GDM1 (cell line): ENCODE measurements at places on chromosomes 3 and 15.

GRCh38 chr3:138443091-138443490 is 8.7 kb downstream of the ESYT3 start:
- DNase-seq: no peak

DNA sequence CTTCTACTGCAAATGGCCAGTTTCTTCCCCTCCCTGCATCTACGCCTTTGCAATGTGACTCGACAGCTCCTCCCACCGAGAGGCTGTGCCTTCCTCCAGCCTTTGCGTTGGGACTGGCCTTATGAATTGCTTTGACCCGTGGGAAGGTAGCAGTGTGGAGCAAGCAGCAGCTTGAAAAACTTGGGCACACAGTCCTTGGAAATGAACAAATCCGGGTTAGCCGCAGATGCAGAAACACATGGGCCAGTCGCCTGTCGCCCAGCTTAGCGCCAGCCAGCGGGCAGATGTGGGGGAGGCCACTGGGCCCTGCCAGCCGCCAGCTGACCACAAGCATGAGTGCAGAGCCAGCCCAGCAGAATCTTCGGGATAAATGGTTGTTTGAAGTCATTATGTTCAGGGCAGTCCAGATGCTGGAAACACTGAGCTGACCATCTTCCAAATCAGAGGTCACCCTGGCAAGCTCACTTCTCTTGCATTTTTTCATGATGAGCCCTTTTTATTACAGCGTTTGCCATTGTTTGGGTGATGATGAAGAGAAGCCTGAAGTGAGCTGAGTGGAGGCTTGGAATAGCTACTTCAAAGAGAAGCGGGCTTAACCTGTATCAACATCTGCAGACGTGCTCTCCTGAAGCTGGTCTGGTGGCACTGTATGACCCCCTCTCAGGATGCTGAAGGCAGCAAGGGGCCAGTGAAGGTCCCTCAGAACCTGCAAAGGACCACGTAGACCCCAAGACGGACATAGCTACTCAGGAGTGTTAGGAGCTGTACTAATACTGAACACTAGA is 9.8 kb downstream of the SELENOS start:
- no peak for DNase-seq

DNA sequence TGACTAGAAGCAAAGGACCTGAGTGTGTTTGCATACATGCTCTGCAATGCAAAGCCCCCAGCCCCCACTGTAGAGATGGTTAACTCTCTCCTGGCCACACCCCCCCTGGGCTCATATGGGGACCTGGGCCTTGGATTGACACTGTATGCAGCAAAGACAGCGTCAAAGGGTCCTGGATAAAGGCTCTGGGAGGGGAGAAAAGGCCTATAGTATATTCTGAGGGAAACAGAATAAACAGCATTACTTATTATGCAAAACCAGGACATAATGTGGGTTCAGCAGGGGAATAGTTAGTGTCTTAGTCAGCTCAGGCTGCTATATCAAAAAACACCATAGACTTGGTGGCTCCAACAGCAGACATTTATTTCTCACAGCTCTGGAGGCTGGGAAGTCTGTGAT is 158.7 kb downstream of the APBA2 start:
- DNase-seq: no peak

- no peak for DNase-seq
Observed at GRCh38 chr3:85554153-85554552, 595.4 kb downstream of the CADM2 start.

DNA sequence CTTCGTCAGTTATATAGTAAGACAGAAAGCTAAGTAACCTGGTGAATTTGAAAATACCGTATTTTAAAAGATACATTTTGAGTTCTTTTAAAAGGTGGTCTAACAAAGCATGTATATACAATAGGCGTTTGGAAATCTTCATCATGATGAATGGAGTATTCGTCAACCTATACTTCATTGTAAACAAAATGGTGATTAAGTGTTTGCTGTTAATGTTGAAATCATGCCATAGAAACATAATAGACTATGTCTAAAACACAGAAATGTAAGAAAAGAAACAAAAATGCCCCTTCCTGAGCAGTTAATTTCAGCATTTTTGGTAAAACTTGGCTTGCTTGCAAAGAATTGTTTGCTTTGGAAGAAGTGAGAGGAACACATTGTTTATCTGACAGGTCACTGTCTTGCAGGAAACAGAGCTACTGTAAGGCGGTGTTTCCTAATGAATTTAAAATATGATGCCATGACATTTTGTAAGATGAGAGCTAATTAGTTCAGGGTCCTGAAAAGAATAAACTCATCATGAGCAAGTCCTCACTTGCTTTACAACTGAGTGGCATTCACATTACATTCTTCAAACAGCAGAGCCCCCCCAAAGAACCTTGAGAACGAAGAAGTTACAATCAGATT is 126.7 kb downstream of the SERPINI1 start:
- DNase-seq: no peak

DNA sequence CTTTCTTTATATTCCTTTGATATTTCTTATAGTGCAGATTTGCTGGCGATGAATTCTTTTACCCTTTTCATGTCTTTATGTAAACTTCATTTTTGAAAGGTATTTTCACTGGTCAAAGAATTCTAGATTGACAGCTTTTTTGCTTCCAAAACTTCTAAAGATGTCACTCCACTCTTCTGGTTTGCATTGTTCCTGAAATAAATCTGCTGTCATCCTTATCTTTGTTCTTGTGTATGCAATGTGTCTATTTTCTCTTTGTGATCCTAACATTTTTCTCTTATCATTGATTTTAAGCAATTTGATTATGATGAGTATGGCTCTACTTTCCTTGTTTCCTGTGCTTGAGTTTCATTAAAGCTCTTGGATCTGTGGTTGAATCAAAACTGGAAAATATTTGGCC is 103.4 kb downstream of the GLDN start:
- DNase-seq: no peak

- peak; percentile 73 for DNase-seq
Observed at GRCh38 chr3:129399145-129399894, 29.1 kb downstream of the EFCAB12 start.

DNA sequence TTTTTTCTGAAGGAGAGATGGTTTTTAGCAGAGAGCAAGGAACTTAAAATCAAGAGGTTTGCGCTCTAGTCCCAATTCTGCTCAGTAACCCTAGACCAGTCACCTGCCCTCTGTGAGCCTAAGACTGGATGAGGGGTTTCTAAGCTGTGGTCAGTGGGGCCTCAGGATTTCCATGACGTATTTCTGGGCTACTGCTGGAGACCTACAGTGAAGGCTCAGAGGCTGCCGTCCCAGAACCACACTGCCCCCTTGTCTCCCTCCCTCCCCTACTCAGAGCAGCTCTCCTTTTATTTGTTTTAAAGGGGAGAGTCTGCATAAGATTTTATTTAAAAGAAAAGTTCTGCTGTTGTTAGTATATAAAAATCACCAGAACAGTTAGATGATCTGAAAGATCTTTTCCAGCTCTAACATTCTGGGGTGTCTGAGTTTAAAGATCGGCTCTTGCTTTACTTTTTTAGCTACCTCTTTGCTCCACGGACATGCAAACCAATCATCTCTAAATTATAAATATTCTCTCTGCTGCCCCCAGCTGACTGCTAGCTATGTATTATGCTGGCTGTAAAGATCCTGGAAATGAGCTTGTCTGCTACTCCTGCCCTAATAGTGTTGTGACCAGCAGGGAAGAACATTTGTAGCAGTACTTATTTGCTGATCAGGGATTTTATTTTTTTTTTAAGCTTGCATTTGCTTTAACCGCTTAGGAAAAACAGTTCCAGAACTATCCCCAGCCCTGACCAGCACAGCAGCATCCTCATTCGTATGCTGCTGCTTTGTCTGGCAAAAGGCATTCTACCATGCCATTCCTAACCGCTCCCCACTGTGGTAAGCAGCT is 28.6 kb upstream of the NDUFB4 start:
- no peak for DNase-seq

- DNase-seq: no peak
Observed at GRCh38 chr3:158105119-158105709, 1.0 kb downstream of the SHOX2 start.

- no peak for DNase-seq
Observed at GRCh38 chr15:29345549-29346525, 76.2 kb upstream of the NSMCE3 start.

- DNase-seq: no peak
Observed at GRCh38 chr3:160806094-160806493, 50.1 kb downstream of the PPM1L start.

GRCh38 chr3:172511783-172512762 is 11.2 kb downstream of the TNFSF10 start:
- DNase-seq: peak; percentile 90

GRCh38 chr15:29568840-29569532 is 253.3 kb downstream of the TJP1 start:
- no peak for DNase-seq

DNA sequence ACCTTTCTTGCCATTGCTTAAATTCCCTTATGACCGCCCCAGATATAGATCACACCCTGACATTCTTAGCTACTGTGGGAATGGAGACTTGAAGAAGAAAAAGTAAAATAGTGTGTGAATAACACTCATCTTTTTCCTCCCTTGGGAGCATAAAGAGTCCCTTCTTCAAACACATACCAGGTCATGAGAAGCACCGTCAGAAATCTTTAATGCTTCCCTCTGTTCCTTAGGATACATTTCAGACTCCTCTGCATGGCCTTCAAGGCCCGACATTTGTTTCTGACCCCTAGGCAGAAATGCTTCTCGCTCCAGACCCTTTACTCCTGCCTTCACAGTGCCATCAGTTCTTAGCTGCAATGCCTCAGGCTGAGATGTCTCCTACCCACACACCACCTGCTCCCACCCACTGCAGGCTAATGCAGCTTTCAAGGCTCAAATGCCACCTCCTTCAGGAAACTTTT is 143.8 kb upstream of the IL12A start:
- DNase-seq: no peak

DNA sequence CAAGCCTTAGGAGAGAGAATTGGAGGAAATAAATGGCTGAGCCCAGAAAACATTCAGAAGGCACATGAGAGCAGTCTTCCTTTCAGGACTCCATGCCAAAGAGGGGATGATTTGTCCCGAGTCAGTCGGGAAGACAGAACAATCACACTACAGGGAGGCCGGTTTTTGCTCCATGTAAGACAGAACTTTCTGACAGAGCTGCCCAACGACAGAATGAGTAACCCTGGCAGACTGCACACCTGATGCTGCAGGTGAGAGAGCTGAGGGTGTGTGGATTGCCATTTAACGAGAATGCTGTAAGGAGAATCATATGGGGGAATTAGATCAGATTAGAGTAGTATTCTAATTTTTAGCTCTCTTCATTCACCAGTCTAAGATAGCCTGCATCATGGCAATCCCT is 533.0 kb downstream of the EPHB1 start:
- DNase-seq: no peak

DNA sequence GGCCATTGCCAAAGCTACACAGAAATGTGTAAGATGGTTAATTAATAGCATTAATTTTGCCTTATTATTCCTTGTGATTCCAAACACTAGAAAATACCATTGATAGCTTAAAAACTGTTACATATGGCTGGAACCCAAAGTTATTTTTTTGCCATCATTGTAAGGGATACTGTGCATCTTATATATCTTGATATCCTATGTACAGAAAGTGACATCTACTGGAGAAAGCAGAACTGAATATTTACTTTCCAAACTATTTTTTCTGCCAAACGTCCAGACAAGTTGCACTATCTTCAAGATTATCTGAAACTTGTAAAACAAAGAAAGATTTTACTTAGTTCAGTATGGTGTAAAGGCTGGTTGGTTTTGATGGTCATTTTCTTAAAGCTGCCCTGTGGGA is 33.3 kb upstream of the MEIS2 start:
- no peak for DNase-seq

DNA sequence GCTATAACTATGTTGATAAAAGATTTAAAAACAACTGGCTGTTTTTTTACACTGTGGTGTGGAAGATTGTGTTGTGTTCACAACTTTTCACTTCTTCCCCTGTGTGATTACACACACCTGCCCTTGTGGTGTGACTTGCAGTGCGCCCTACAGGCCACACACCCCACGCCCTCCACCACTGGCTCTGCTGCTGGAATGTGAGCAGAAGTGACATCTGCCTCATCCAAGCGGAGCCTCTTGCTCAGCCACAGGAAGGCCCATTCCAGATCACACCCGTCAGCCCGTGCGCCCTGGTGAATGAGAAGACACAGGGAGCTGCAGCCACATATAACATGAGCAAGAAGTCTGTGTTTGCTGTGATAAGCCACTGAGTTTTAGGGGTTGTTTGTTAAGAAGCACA is 7.0 kb downstream of the CCR2 start:
- no peak for DNase-seq

DNA sequence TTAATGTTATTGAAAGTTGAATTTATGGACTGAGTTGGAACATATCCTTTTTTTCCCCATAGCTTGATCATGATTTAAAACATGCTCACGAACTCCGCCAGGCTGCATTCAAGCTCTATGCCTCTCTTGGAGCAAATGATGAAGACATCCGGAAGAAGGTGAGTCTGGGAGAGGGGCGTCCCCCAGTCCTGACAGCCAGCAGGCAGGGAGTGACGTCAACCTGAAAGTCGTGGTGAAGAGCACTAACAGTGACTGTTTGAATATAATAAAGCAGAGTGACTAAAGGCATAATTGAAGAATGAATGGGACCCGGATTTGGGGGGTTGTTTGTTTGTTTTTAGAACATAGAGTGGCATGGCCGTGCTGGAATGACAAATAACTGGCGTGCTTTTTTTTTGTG is 57.9 kb downstream of the ARMC8 start:
- no peak for DNase-seq

DNA sequence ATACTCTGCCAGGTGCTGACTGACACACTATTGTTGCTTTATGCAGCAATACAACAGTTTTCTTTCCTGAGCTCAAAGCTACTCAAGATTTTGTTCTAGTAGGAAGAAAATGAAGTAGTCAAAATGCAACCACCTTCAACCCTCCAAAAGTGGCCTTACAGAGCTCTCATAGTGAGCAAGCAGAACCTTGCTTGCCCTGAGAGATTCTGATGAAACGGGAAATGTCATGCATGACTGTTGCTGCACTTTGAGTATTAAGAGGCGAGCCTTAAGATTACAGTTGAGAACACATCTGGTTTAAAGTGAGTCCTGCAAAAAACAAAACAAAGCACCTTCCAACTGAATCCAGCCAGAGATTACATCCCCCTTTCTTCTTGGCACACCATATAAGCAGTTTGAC is 29.7 kb downstream of the MINDY4B start:
- DNase-seq: no peak

- DNase-seq: no peak
Observed at GRCh38 chr3:188037195-188037718, 116.7 kb upstream of the LPP start.

- DNase-seq: no peak
Observed at GRCh38 chr3:186277268-186277909, 84.6 kb downstream of the DGKG start.

DNA sequence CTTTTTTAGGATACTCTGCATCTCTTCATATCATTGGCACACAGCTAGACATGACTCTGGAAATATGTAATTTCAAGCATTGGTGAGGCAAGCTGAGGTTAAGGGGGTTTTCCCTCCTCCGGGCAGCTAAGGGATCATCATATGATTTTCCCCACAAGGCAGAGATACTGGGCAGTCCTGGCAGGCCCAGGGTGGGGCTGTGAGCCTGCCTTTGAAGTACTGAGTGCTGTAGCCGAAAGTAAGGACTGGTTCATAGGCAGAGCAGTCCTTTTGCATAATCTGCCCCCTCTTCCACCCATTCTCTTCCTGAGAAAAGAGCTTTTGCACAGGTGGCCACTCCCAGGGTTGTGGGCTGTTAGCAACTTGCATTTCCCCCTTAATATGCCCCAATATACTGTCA is 168.8 kb upstream of the MANF start:
- DNase-seq: no peak

GRCh38 chr3:195896361-195897080 is 11.8 kb downstream of the TNK2 start:
- no peak for DNase-seq
